Posterior cingulate gyrus (tissue), 11 donors: ENCODE measurements at places on chromosomes 7 and 10.
A peak's percentile ranks its signal among the peaks of the same experiment; 100 is the strongest.

DNA sequence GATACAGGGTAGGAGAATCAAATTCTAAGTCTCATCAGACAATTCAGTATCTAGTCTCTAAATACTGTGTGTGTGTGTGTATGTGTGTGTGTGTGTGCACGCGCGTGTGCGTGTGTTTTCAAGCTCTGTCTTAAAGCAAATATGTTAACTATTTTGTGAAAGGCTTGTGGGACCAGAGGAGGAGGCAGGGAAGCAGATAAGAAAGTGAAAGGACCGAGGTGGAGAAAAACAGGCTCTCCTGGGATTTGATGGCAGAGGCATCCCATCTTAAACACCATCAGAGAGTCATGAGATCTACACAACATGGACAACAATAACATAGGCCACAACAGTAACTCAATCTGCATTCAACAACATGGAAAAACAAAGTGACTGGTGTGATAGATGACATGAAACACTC, 67.1 kb downstream of the PIP4K2A start:
- no peak for DNase-seq

GRCh38 chr10:102229810-102230263, 3.7 kb downstream of the ELOVL3 start:
- peak; percentile 74 for DNase-seq

GRCh38 chr10:94591461-94592205, 46.0 kb downstream of the HELLS start:
- no peak for DNase-seq

DNA sequence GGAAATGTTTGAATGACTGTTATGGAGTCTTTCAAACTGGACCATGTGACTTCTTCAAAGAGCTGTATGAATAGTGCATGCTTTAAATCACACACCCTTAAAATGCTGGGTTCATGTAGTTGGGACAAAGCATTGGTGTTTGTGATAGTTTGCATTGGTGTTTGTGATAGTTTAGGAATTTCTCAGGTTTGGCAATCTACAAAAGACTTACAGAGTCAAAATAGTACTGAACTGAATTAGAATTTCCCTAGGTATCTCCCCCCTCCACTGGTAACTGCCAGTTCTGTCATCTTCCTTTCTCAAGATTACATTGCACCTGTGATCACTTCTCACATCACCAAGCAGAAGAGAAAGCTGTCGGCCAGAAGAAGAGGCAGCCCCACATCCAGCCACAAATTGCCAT, 261.1 kb downstream of the GATA3 start:
- DNase-seq, result no peak

GRCh38 chr10:16436758-16437539, at the start of gene PTER:
TSS of gene PTER (plus strand) at chr10:16437010. CDS start at chr10:16484385, 47,375 bp downstream.
- DNase-seq, result peak; percentile 57

DNA sequence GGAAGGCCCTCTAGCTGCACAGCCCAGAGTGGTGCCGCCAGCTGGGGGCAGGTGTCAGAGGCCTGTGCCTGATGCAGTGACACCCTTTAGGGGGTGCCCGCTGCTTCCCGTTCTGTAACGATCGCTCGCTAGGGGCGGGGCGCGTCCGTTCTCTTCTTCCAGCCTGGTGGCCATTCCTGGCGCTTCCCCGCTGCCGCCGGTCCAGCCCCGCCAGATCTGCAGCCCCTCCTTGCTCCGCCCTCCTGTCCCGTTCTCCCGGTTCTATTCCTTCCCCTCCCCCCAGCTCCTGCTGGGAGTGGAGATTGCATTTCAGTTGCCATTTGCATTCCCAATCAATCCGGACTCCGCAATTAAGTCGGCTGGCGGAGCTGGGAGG, 39.2 kb downstream of the AGAP3 start:
- no peak for DNase-seq

DNA sequence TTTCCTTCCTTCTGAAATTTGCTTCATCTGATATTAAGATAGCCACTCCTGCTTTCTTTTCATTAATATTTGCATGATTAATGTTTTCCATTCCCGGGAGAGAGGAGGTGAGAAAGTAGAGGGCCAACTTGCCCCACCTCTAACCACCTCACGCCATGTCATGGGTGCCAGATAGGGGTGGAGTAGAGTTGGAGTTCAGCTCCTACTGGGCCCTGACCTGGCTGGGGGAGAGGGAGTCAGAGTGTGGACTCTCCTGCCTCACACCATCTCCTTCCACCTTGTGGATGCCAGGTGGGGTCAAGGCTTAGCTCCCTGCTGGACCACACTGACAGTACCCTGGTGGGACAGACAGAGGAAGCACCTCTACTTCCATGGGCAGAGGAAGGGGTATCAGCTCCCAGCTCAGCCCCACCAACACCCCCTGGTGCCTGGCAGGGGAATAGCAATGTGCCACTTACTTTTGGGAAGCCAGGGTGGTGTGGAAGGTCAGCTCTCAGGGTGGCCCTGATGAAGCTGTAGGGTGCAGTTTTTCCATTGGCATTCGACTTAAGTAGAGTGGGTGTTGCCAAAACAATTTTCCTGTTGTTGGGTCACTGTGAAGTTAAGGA, 28.0 kb downstream of the CHST12 start:
- DNase-seq, result no peak

DNA sequence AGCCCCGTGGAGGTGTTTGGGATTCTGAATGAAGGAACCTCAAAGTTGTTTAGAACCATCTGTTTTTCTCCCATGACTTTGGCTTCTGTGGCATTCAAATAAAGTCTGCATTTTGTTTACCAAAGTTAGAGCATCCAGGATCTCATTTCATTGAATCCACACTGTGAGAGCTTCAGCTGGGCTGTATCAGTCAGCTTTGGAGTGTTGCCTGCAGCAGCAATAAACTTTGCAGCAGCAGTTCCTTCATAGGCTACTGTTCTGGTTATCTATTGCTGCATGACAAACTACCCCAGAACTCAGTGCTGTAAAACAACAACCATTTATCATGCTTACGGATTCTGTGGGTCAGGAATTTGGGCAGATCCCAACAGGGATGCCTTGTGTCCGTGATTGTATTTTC, 1575.2 kb upstream of the LRRTM3 start:
- no peak for DNase-seq

GRCh38 chr10:10211409-10211808, 806.3 kb upstream of the CELF2 start:
- no peak for DNase-seq

- no peak for DNase-seq
Observed at GRCh38 chr7:17472939-17473338, 174.5 kb downstream of the AHR start.

GRCh38 chr10:75744261-75744660, 312.8 kb downstream of the LRMDA start:
- no peak for DNase-seq

GRCh38 chr10:72831696-72832409, 61.7 kb upstream of the OIT3 start:
- DNase-seq, result no peak

GRCh38 chr7:27249724-27250556, 7.3 kb downstream of the EVX1 start:
- no peak for DNase-seq

DNA sequence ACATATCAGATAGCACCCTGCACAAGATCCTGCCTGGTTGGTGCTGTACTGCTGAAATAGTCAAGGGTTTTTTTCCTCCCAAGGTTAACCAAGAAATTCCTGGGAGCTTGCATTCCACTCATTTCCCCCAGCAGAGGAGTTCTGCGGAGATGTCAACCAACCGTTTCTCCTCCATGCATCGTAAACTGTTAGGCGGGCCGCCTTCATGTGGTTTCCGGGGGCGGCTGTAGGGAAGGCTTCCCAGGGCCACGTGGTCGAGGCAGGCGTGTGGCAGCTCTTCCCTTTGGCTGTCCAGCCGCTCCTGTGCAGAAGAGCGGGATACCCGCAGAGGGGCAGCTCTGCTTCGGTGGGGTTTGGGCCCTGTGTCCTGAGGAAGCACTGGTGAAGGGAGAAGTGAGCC, 113.7 kb downstream of the RGS10 start:
- DNase-seq, result no peak

GRCh38 chr7:131829947-131830558, 273.6 kb upstream of the PODXL start:
- DNase-seq, result no peak

GRCh38 chr10:128063736-128064107, 62.5 kb downstream of the MKI67 start:
- DNase-seq, result peak; percentile 84

GRCh38 chr7:36684954-36685353, 39.3 kb downstream of the AOAH start:
- no peak for DNase-seq

DNA sequence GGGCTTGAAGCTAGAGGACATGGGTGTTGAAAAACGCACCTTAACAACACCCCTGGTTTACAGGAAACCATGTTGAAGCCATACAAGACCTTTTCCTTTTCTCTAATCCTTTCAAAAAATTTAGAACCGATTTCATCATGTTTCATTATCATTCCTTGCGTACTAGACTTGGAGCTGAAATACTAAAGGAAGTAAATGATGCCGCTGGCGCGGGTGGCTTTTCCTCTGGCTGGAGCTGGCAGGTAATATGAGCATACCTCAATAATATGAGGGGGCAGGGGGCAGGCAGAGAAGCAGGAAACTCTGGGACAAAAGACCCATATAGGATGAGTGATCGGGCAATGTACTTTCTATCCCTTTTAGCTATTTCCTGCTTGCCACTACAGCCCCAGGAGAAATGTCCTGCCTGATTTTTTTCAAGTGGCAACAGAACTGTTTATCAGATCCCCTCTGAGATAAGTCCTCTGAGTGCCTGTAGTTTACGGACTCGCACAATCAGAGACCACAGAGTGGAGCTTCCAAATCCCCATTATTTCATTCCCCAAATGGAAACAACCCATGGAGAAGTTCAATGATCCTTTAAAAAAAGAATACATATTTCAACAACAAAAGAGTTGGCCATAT, 450.1 kb downstream of the KCNMA1 start:
- DNase-seq, result no peak

- DNase-seq, result no peak
Observed at GRCh38 chr7:130913639-130914553, 179.9 kb upstream of the KLF14 start.

DNA sequence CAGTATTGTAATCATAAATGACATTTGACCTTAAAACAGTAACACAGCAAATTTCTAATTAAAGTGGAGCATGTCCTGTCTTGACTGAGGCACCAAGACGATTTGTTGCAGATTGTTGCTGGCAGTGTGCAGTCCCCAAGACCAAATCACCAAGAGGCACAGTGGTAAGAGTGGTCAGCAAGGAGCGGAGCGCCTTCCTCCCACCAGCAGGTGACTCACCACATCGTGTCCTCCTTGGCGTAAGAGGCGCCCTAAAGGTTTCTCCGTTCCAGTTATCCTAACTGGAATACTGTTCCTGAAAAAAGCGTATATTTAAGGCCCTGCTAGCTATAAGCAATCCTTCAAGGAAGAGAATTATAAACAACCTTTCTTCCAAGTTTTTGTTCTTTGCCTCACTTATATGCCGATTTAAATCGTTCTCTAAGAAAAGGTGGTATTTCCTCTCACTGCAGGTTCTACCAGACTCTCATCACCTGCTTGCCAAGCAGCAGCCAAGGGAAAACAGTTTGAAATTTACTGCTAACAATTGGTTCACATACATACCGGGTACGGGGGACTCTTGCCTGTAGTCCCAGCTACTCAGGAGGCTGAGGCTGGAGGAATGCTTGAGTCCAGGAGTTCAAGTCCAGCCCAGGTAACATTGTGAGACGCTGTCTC, 10.7 kb upstream of the REPIN1 start:
- DNase-seq, result no peak

- DNase-seq, result no peak
Observed at GRCh38 chr7:96826089-96826488, 116.4 kb upstream of the SEM1 start.

GRCh38 chr7:1646957-1647891, 22.9 kb upstream of the ELFN1 start:
- DNase-seq, result peak; percentile 30

DNA sequence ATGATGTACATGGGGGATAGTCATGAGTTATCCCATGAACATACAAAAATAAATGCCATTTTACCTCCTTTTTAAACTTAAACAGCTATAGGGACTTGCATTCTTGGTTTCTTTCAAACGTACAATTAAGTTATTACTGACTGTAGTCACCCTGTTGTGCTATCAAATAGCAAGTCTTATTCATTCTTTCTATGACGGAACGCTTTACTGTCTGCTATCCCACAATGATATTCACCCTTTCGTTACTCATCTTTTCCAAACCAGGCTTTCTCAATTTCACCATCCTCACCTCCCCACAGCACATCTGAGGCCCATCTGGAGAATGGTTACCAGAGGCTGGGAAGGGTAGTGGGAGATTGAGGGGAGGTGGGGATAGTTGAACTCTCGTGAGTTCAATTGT, 218.8 kb downstream of the PHF14 start:
- DNase-seq, result no peak
